Stimulated activated naive B cell treated with anti-CD40 and anti-IgM and Interleukin-4, amounts not matched to agents 10 μg/mL and 1 μg/mL and 100 μg/mL, for 72 hours (primary cell): ENCODE measurements at places on chromosomes 6 and 20.

GRCh38 chr6:141607956-141608355, 524.8 kb upstream of the GJE1 start:
- no peak for DNase-seq

- DNase-seq: no peak
Observed at GRCh38 chr6:11209906-11210305, 22.6 kb downstream of the NEDD9 start.

- no peak for DNase-seq
Observed at GRCh38 chr20:4573564-4574355, 147.9 kb upstream of the PRND start.

GRCh38 chr6:3383525-3383924, 73.3 kb downstream of the SLC22A23 start:
- peak; percentile 46 for DNase-seq

GRCh38 chr20:41044409-41045062, 15.9 kb downstream of the TOP1 start:
- no peak for DNase-seq

- DNase-seq: no peak
Observed at GRCh38 chr20:34017610-34018009, 23.9 kb downstream of the RALY start.

- no peak for DNase-seq
Observed at GRCh38 chr6:127385668-127386430, 42.4 kb upstream of the ECHDC1 start.

DNA sequence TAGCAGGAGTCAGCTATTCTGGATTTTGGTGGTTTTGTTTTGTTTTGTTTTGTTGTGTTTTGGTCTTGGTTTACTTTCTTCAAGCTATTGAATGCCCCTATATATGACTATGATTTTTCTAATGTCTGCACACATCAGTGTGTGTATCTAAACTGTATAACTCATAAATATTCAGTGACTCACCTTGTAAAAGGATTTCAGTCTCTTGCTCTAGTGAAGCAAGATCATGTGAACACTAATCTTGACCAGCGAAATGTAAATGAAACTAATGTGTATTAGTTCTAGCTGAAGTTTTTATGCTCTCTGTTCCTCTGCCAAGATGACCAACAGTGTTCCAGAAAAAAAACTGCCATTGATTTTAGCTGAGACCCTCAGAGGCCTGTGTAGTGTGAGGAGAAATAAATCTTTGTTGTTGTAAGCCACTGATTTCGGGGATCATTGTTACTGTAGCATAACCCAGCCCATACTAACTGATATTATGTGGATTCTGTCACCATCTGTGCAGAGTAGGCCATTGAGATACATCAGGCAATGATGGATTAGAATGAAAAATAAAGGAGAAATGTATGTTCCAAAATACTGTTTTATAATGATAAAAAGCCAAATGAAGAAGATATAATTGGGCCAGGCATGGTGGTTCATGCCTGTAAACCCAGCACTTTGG, 11.5 kb upstream of the BTBD9 start:
- no peak for DNase-seq

- no peak for DNase-seq
Observed at GRCh38 chr6:129966125-129966524, 52.3 kb upstream of the L3MBTL3 start.

DNA sequence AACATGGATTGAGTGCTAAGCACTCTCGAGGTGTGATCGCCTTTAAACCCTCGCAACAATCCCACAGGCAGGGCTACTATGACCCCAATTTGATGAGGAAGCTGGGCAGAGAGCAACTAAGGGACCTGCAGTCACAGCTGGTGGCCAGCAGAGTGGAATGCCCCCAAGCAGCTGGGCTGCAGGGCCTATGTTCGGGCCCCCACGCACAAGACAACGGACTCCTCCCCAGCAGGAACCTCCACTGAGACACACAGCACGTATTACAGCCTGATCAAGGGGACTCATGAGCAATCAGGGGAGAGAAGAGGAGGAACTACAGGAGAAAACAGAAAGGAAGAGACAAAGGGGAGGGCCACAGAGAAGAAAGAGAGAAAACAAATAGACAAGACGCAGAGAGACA, 21.7 kb downstream of the CST7 start:
- DNase-seq: no peak

GRCh38 chr6:146339716-146340115, 203.9 kb upstream of the RAB32 start:
- DNase-seq: no peak

DNA sequence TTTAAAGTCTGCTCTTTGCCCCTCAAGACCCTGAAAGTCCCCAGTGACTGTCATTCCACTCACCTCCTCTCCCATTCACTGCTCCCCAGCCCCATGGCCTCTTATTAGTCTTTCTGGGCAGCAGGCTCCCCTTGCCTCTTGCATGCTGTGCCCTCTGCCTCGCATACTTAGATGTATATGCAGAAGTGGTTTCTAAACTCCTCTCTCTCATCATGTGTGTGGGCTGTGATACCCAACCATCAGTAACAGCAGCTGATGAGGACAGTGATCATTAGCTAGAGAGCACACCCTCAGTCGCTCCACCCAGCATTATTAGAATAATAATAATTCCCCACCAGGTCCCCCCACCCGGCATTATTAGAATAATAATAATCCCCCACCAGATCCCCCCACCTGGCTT, 14.5 kb downstream of the PKIG start:
- DNase-seq: no peak

GRCh38 chr20:12916699-12917098, 92.1 kb upstream of the SPTLC3 start:
- DNase-seq: no peak

DNA sequence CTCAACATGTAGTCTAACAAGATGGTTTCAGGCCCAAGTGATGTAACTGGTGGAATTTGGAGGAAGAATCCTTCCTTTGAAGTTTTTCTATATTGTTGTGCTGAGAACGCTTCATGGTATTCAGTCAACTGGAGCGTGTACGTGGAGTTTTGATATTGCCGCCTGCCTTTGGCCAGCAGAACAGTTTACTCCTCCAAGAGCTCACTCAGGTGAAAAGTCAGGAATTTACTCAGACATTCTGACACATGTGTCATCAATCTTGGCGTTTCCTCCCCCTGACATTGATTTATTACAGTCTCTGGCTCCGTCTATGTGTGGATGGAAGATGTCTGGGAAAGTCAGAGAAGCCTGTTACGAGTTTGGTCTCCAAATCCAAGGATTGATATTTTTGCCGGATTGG, 19.0 kb upstream of the TGM2 start:
- no peak for DNase-seq
